ENCODE measurements at places on chromosomes 5 and 9. TPM values are rescaled to one million over a fixed set of nuclear protein-coding genes. Genes with fewer than 3 reads are reported as not detected.

The TMEM8B gene
- total RNA-seq, result 8.4 TPM

The MYMK gene
- not detected for total RNA-seq

The EEIG1 gene
- 5.2 TPM for total RNA-seq

The MYOZ3 gene
- 3.9 TPM for total RNA-seq

The TAF7 gene
- 74.5 TPM for total RNA-seq

The IFNA13 gene
- total RNA-seq, result not detected

The NR2F1 gene
- total RNA-seq, result 36.1 TPM

The PCDHGA8 gene
- 5.4 TPM for total RNA-seq

The IL3 gene
- not detected for total RNA-seq

The CARD6 gene
- 0.74 TPM for total RNA-seq

Data from temporal lobe (tissue), 4 donors.